ENCODE measurements at places on chromosomes 5 and 9.
A peak's percentile ranks its signal among the peaks of the same experiment; 100 is the strongest.

- H3K27me3 ChIP-seq, result no peaks in the 10 kb centered on the region
- no peaks in the 10 kb centered on the region for H3K36me3 ChIP-seq
- no peak for DNase-seq
- H3K4me3 ChIP-seq, result no peak overlapping the region
- no peak overlapping the region for H3K27ac ChIP-seq
- no peaks in the 10 kb centered on the region for H3K4me1 ChIP-seq
Observed at GRCh38 chr9:78680196-78680595, 383.3 kb downstream of the PSAT1 start.

DNA sequence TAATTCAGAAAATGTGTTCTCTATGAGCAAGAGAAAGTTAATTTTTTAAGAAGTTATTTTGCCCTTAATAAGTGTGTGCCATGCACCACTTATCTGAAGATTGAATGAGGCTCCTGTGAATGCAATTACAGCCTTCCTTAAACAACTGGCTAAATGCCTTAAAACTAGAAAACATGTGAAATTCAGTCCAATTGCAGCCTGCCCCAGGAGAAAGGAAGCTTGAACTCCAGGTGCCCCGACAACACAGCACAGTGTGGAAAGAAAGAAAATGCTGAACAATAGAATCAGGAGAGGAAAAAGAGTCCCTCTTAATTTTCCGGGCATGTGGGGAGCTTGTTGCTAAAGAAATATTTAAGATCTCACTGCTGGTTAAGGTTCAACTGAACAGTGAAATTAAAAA, 8.8 kb downstream of the LHFPL2 start:
- peaks cover 11% of the 10 kb centered on the region for H3K4me1 ChIP-seq
- no peaks in the 10 kb centered on the region for H3K27me3 ChIP-seq
- H3K36me3 ChIP-seq, result no peaks in the 10 kb centered on the region
- H3K4me3 ChIP-seq, result no peak overlapping the region

DNA sequence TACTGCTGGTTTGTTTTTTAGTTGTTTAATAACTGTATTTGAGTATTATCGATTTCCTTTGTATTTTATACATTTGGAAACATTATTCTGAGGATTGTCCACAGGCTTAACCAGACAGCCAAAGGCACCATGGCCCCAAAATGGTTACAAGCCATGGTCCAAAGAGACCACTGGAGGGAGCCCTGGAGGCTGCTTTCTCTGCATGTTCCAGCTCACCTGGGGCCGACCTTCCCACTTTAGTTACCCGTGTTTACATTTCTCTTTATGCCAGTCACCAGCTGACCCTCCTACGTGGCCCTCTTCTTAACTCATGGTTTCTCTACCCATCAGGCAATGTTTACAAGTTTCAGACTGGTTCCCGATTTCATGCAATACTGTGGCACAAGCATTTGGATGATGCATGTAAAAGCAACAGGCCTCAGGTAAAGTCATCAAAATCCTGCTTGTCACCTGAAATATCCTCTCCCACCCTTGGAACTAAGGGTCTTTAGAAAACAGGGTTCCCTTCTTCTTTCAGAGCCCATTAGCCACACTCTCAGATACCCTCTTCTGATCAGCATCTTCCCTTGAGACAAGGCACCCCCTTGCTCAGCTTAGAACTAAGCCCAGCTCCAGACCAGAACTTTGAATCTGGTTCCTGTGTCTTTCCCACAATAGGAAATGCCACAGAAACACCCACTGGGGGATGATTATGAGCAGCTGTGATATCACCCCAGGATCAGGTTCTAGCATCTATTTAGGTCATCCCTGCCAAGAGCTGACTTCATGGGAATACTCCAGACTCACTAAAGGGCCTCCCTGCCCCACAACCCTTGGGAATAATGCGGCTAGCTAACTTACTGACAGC, 49.9 kb upstream of the GARNL3 start:
- peak; percentile 52 for DNase-seq
- H3K36me3 ChIP-seq, result no peaks in the 10 kb centered on the region
- no peaks in the 10 kb centered on the region for H3K27me3 ChIP-seq
- H3K27ac ChIP-seq, result no peak overlapping the region
- H3K4me3 ChIP-seq, result no peak overlapping the region

DNA sequence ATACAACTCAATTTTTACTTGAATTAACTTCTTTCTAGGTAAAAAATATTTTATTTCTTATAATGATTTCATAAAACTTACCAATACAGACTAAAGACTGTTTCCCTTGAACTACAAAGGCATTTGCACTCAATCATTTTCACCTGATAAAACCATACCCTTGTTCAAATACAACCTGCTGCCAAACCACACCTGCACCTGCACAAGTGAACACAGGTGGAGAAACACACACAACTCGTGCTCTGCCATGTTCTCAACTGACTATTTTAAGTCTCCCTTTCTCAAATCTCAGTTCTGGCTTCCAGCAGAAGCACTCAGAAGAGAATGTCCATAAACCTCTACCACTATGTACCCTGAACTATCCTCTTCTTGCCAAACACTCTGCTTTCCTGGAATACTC, 1892.1 kb downstream of the MAT2B start:
- no peaks in the 10 kb centered on the region for H3K4me1 ChIP-seq
- H3K4me3 ChIP-seq, result no peak overlapping the region
- H3K36me3 ChIP-seq, result no peaks in the 10 kb centered on the region
- no peak overlapping the region for H3K27ac ChIP-seq
- H3K27me3 ChIP-seq, result no peaks in the 10 kb centered on the region

DNA sequence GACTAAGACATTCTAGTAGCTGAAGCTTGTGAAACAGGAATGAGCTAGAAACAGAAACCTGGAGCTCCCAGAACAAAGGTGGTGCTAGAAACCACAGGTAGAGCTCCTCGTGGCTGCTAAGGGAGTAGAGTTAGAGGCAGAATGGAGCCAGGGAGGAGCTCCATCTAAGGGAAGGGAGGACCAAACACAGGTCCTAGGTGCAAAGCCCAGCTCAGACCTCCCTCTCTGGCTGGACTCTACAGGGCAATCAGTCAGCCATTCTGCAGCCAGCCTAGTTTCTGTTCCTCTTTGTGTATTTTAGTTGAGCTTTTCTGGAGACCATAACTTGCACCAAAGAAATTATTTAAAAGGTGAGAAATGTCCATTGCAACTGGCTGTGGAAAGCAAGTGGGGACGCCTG, 70.4 kb downstream of the CRB2 start:
- no peak overlapping the region for H3K27ac ChIP-seq
- H3K36me3 ChIP-seq, result no peaks in the 10 kb centered on the region
- no peak overlapping the region for H3K4me3 ChIP-seq
- no peaks in the 10 kb centered on the region for H3K4me1 ChIP-seq

- H3K4me3 ChIP-seq, result no peak overlapping the region
- H3K27ac ChIP-seq, result peak overlapping the region; percentile 9
- no peaks in the 10 kb centered on the region for H3K4me1 ChIP-seq
- no peaks in the 10 kb centered on the region for H3K27me3 ChIP-seq
Observed at GRCh38 chr5:31231177-31231838, 37.8 kb downstream of the CDH6 start.

Data from heart right ventricle (tissue), 16 donors.